ENCODE measurements at places on chromosomes 2 and 18. TPM values are rescaled to one million over a fixed set of nuclear protein-coding genes. Genes with fewer than 3 reads are reported as not detected.

GRCh38 chr2:205680067-205680466 is 2.2 kb upstream of the NRP2 start:
- H3K27ac ChIP-seq, result no peak overlapping the region
- peaks cover 29% of the 10 kb centered on the region for H3K4me1 ChIP-seq
- H3K36me3 ChIP-seq, result no peaks in the 10 kb centered on the region
- DNase-seq, result no peak
- H3K4me3 ChIP-seq, result no peak overlapping the region

DNA sequence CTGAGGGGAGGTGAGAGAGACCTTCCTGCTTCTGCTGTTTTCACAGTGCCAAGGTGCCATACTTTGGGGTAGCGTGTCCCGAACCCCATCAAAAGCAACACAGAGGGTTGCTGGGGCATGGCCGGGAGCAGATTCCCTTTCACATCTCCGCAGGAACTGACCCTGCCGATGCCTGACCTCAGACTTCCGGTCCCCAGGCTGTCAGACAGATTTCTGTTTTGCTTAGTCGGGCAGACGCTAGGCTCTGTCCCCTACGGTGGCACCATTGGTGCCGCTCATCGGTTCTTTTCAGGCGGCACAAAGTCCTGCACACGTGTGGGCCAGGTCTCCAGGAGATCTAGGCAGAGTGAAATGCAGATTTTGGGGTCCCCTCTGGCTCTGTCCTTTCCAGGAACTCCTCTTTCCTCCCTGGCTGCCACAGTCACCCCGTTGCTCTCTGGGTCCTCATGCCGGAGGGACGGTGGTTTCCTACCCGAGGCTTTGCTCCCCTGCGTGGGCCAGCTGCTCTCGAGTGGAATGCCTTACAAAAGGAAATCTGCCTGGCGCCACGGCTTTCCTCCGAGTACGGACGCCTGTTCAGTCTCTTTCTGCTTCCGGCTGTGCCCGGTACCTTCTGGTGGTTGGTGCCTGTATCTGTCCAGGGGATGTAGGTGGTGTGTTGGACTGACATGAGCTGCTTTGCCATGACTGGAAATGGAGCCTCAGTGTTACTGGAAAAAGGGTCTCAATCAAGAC is 39.3 kb downstream of the RTP5 start:
- H3K4me1 ChIP-seq, result no peaks in the 10 kb centered on the region
- no peaks in the 10 kb centered on the region for H3K27me3 ChIP-seq
- no peak for DNase-seq
- H3K27ac ChIP-seq, result no peak overlapping the region
- H3K4me3 ChIP-seq, result no peak overlapping the region

GRCh38 chr2:222268311-222268990 is 30.3 kb downstream of the PAX3 start:
- DNase-seq, result no peak
- no peaks in the 10 kb centered on the region for H3K27me3 ChIP-seq
- H3K36me3 ChIP-seq, result no peaks in the 10 kb centered on the region
- H3K4me3 ChIP-seq, result no peak overlapping the region
- H3K27ac ChIP-seq, result no peak overlapping the region
- no peaks in the 10 kb centered on the region for H3K4me1 ChIP-seq

- H3K27ac ChIP-seq, result no peak overlapping the region
- H3K4me3 ChIP-seq, result no peak overlapping the region
- no peaks in the 10 kb centered on the region for H3K27me3 ChIP-seq
These were observed 15.2 kb downstream of the GALNT3 start for GRCh38 chr2:165778653-165779451.

GRCh38 chr18:78820161-78820834 is 159.3 kb upstream of the SALL3 start:
- H3K4me3 ChIP-seq, result no peak overlapping the region
- no peak for DNase-seq
- no peak overlapping the region for H3K27ac ChIP-seq
- H3K36me3 ChIP-seq, result no peaks in the 10 kb centered on the region
- no peaks in the 10 kb centered on the region for H3K4me1 ChIP-seq
- no peaks in the 10 kb centered on the region for H3K27me3 ChIP-seq

DNA sequence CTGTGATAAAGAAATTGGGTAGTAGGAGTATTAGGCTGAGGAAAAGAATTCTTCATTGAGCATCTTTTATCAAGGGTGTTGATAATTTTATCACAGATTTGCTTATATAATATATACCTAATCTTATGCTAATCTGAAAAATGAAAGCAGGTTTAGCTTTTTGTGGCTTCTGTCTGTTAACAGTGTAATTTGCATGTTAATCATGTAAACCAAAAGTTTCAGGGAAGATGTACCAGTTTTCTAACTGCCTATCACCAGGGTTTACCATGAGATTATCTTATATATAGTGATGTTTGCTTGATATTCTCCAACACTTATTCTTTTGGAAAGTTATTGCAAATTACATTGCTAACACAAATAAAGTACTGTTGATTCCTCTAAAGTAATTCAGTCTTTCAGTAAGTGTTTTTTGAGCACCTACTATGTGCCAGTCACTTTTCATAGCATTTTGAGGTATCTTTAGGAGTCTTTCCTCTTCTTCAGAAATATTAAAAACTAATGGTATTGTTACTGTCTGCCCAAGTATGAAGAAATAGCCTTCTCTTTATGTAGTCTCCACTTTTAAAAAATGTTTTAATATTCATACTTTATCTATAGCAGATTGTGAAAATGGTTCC is 41.6 kb downstream of the GCC2 start:
- no peak overlapping the region for H3K4me3 ChIP-seq
- no peak overlapping the region for H3K27ac ChIP-seq
- DNase-seq, result no peak

Gene MEP1B
- not detected for total RNA-seq

Gene EVX2
- total RNA-seq, result not detected

Gene NABP1
- total RNA-seq, result 25.2 TPM

Data from thoracic aorta (tissue), 2 donors.